Cardiac fibroblast (primary cell): ENCODE measurements at places on chromosomes 7 and 10.

GRCh38 chr10:46220872-46221538 is 65.8 kb upstream of the ANTXRL start:
- DNase-seq = no peak

DNA sequence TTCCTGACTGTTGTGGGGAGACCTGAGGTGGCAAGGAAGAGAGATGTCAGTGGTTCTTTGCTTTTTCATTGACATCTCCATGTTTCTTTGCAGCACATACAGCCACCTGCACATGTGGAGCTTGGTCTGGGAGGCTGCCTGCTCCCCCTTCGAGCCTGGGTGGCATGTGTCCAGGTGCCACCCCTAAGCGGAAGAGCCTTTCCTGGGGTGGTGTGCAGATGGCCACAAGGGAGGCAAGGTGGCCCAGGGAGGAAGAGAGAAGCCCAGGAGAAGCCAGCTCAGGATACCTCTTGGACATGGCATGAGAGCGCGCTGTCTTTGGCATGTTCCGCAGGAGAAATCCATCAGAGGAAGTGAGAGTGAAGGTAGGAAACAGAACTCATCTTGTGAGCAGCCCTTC is 105.9 kb upstream of the NPTX2 start:
- no peak for DNase-seq

GRCh38 chr7:139825666-139826290 is 3.3 kb upstream of the TBXAS1 start:
- DNase-seq = peak; percentile 36

- no peak for DNase-seq
Observed at GRCh38 chr10:16458166-16458955, 21.6 kb downstream of the PTER start.

GRCh38 chr7:128030263-128030653 is 979 bp downstream of the LRRC4 start:
- no peak for DNase-seq

GRCh38 chr10:93384006-93384405 is 98.1 kb downstream of the MYOF start:
- no peak for DNase-seq

- no peak for DNase-seq
Observed at GRCh38 chr7:2908103-2908683, 64.1 kb upstream of the GNA12 start.

DNA sequence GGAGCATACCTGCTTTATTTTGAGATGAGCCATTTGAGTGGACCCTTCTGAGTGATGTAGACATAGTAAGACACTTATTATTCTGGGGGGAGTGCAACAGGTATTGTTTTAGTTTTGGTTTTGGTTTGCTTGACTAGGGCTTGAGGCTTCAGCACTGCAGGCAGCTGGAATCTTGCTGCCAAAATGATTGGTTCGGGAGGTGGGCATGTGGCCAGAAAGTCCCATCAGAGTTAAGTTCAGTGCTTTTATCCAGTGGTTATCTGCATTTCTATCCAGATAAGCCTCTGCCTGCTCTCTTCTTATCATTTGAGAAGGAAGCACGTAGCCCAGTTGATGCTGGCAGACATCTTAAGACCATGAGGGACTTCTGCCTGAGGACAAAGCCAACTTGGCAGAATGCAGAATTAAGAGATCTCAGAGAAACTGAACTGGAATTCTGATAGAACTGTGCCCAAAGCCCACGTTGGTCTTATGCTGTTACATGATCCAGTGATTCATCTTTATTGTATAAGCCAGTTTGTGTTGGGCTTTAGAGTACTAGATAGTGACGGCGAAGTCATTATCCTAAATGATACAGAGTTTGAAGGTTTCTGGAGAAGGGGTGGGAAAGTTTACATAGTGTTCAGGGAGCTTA is 9.6 kb upstream of the JAZF1 start:
- no peak for DNase-seq

DNA sequence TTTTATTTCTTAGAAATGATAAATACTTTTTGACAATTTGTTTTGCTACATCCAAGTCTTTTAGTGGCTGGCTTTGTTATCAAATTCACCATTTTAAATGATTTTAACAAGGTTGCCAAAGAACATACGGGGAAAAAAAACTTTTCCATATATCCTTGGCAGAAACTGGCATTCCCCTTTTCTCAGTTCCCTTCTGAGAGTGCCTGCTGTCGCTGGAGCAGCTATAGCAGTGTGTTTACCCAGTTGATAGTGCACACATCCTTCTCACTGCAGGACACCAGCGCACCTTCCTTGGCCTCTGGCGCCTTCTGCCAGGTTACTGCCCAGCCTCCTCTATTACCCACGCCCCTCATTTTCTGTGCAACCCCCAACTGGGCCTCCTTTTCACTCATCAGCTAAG is 94.1 kb downstream of the ALOX5 start:
- DNase-seq = no peak

GRCh38 chr10:34102893-34103506 is 712.1 kb downstream of the PARD3 start:
- DNase-seq = peak; percentile 89

GRCh38 chr7:28686418-28686800 is 271.7 kb downstream of the TRIL start:
- peak; percentile 59 for DNase-seq

GRCh38 chr7:7569081-7569527 is 2.4 kb downstream of the MIOS start:
- DNase-seq = no peak

- no peak for DNase-seq
Observed at GRCh38 chr7:28811008-28811407, 147.1 kb downstream of the TRIL start.

GRCh38 chr10:128003521-128003920 is 96.6 kb downstream of the PTPRE start:
- DNase-seq = no peak

- DNase-seq = peak; percentile 34
Observed at GRCh38 chr7:123625254-123625653, 23.6 kb downstream of the ASB15 start.

- no peak for DNase-seq
Observed at GRCh38 chr10:132308587-132309470, 1.1 kb upstream of the STK32C start.

- DNase-seq = no peak
Observed at GRCh38 chr7:55108818-55109217, 90.0 kb downstream of the EGFR start.

DNA sequence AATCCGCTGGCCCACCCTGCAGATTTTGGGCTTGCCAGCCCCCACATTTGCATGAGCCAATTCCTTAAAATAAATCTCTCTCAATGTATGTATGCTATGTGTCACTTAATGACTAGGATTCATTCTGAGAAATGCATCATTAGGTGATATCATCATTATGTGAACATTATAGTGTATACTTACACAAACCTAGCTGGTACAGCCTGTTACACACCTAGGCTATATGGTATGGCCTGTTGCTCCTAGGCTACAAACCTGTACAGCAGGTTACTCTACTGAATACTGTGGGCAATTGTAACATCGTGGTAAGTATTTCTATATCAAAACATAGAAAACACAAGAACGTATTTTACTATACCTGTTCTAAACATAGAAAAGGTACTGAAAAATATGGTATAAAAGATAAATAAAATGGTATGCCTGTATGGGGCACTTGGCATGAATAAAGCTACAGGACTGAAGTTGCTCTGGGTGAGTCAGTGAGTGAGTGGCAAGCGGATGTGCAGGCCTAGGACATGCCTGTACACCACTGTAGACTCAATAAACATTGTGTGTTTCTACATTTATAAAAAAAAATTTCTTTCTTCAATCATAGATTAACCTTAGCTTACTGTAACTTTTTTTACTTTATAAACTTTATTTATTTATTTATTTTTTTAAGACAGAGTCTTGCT is 135.9 kb downstream of the ABCA13 start:
- no peak for DNase-seq

DNA sequence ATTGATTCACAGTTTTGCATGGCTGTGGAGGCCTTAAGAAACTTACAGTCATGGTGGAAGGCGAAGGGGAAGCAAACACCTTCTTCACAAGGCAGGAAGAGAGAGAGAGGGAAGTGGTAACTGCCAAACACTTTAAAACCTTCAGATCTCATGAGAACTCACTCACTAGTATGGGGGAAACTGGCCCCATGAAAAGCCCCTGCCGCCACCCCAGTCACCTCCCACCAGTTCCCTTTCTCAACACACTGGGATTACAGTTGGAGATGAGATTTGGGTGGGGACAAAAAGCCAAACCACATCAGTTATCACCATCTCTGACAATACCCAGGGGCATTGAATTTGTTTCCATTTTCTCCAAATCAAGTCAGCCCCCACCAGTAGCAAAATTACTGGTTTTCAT is 740.4 kb downstream of the GATA3 start:
- no peak for DNase-seq

DNA sequence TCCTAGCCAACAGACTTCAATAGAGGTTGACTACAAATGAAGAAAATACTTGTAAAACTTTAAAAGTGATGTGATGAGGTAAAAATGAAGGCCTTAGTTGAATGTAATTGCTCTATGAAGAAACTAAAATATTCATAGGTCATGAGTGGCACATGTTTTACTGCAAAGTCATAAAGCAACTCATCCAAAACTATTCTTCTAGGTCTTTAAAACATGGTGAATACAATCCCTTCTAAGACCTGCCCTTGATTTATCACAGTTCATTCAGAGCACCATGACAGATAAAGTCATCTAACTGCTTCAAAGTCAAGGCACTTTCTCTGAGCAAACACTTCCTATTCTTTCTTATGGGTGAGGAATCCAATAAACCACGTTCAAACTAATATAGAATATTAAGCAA is 713.5 kb downstream of the SORCS1 start:
- DNase-seq = no peak

DNA sequence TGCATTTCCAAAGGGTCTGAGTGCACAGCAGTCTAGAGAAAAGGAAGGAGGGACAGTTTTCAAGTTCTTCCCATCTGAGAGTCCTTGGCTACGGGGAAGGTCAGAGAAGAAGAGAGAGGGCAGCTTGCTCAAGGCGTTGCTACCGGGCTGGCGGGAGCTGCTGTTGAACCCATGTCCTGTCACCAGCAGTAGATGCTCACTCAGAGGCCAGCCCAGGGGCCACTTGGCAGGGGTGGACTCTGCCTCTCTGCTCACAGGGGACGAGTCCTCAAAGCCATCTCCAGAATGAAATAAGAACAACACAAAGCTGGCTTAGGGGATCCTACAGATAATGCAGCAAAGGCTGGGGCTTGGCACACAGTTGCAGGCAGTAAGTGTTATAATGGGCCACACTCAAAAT is 231.5 kb downstream of the TNS3 start:
- no peak for DNase-seq

GRCh38 chr7:24922099-24922773 is 57.7 kb downstream of the OSBPL3 start:
- peak; percentile 25 for DNase-seq

GRCh38 chr10:123784646-123785045 is 107.0 kb downstream of the CPXM2 start:
- no peak for DNase-seq

- no peak for DNase-seq
Observed at GRCh38 chr7:52857367-52857766, 178.1 kb upstream of the POM121L12 start.

DNA sequence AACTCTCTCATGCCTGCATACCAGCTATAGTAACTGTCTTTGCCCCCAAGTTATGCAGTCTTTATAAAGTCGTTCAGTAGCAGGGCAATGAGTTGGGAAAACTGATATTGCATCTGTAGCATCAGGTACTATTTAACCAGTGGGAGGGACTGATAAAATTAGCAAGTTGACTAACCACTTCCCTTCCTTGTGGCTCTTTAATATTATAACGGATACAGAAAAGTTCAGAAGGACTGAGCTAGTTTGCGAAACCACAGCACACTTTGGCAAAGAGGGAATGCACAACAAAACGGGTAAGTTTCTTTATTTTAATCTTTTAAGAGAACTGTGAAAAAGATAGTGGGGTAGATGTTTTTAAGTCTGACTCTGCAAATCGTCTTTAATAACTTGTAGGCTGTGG is 205.3 kb upstream of the HDAC9 start:
- no peak for DNase-seq

DNA sequence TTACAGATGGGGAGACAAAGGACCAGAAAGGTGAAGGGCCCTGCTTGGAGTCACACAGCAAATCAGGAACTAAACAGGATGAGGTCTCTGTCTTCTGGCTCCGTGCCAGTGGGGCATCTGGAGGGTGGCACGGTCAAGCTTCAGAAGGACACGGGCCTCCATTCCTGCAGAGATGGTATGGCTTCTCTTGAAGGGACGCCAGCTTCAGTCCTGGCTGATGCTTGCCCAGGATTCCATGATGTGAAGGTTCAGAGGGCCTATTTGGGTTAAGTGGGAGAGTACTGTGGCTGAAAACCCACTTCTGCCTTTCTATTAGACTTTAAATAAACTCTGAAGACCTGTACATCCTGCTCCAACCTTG is 6.1 kb downstream of the RAMP3 start:
- no peak for DNase-seq

DNA sequence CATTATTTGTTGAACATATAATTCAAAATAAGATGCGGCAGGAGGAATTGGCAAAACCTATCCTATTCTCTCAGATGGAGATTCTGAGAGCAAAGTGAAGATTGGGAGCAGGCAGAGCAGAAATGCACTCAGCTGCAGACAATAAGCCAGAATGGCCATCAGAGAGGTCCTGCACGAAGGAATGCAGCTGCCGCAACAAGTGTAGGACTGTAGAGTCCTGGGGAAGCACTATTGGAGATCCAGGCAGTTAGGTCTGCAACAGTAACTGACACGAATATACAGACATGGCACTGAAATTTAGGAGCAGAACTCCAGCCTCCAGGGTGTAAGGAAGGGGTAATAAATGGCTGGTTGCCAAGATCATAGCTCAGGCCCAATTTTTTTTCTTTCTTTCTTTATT is 10.4 kb upstream of the COL1A2 start:
- no peak for DNase-seq

DNA sequence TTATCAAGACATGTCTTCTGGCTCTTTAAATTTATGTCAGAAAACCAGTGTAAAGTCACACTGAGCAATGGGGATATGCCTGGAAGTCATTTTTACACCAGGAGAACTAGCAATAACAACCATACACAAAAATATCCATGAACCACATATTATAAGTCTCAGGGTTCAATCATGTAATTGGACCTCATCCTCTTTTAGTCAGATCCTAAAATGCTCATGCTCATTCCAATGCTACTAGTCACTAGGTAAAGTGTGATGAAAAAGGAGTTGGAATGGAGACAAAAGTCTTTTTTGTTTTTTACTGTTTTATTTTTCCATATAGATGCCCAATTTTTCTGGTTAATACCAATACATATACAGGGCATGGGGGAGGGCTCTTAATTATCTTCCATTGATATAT is 306.1 kb downstream of the DGKB start:
- DNase-seq = no peak
